ENCODE measurements at places on chromosomes 5 and 9.

GRCh38 chr9:130268521-130269211 lies 3.1 kb downstream of the HMCN2 start:
- DNase-seq: no peak

- DNase-seq: no peak
Observed at GRCh38 chr9:30815585-30815984, 1568.9 kb upstream of the ACO1 start.

DNA sequence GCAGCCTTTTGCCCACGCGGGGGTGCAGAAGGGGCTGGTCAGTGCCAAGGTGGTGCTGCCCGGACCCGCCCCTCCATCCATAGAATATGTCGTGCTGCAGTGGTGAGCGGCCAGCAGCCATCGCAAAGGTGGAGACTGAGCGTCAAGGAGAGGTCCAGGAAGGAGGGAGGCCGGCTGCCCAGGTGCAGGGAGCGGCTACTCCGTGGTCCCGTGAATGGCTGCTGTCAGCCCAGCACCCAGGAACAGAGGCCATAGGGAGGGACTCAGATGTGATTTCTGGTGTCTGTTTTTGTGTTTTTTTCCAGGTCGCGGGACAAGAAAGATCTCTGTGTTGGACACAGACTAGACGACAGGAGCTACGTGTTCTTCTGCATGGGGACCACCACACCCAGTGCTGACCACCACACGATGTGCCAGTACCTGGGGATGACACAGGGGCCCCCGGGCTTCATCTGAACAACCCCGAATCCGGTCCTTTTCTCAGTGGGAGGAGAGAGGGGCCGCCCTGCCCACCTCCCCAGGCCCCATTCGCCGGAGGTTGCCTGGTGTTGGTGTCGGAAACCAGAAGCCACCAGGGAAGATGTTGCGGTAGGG lies 29.0 kb downstream of the PAEP start:
- DNase-seq: no peak

DNA sequence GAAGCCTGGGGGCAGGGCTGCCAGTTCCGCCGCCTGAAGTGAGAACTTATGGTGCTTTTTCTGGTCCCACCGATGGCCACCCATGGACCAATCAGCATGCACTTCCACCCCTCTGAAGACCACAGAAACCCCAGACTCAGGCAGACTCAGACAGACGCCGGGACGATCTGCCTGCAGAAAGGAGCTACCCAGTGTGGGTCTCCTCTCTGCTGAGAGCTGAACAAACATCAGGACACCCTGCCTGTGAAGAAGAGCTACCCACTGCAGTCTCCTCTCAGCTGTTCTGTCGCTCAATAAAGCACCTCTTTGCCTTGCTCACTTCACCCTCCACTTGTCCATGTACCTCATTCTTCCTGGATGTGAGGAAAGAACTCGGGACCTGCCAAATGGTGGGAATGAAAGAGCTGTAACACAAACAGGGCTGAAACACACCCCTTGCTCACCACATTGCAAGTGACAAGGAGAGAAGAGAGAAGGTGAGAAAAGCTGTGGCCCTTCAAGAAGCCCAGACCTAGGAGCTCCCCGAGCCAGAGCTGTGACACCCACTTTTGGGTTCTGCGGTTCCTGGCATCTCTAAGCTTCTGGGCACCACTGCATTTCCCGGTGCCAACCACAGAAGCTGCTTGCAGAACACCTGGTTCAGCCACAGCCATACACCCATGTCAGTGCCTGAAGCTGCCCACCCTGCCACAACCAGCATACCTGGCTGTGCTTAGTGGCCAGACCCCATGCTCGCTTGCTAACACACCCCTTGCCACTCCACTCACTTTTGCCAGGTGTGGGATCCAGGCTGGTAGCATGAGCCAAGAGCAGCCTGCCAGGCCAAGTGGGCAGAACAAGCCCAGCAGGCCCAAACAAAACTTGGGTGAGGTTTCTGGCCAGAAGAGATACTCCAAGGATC lies 114.3 kb upstream of the TSLP start:
- DNase-seq: no peak

DNA sequence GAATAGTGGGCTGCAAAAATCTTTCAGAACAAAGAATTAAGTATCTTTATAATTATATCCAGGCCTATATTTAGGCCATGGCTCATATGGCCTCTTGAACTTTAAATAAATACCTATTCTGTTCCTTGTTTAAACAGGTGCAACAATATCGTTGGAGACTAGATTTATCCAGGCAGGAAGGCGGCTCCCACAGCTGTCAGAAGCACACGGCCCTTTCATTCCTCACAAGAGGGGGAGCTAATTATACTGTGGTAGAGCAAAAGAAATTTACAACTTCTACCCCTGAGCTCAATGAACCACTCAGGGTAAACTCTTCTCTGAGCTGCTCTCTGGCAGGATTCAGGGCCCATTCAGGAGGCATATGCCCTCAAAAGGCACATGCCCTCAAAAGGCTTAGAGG lies 31.3 kb downstream of the TMEM174 start:
- DNase-seq: no peak

GRCh38 chr9:136504512-136505348 lies 21.9 kb upstream of the SEC16A start:
- DNase-seq: no peak

DNA sequence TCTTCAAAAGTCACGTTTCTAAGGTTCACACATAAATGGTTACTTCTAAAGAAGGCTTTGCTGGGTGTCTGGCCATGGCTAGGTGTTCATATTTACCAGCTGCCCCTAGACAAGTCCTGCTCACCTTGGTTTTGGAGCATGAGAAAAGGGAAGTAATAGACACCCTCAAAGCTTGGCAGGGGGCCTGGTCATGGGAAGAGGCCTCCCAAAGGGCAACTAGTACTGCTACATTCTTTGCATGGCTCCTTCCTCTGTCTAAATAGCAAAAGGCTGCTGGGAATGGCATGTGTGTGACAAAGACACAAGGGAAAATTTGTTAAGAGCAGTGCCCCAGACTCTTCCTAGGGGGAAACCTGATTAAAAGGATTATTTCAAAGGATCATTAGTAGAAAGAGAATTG lies 93.4 kb downstream of the NRG2 start:
- DNase-seq: no peak

DNA sequence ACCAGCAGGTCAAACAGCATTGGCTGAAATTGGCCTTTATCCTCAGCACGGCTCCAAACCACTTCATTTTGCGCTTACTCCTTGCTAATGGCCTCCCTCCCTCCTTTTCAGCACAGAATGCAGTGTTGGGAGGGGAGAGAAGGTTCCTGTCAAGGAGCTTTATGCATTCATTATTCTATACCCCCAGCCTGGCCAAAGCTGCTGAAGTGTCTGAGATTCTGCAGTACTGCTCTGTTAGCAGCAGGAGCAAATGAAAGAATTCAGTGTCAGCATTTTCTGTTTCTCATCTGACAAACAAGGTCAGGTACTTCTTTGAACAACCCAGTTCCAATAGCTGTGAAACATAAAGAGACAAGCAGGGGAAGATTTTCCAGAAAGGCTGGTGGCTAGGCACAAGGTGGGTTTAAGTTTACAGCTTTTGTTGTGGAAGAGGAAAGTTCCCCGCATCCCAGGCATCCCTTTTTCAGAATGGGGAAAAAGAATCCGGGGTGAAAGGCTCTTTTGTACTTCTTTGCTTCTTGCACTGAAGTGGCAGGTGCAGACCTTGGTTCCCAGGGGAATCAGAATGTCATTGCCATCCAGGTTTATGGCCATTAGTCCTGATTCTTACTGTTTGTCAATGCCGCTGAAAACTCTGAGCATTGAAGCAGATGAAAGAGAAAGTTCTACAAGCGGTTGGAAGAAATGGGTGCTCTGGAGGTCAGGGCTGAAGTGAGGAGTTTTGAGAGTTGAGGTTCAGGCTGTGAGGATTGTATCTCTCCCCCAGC lies 109.3 kb upstream of the APC start:
- DNase-seq: no peak

GRCh38 chr9:127812011-127812410 lies 9.3 kb downstream of the FPGS start:
- no peak for DNase-seq

DNA sequence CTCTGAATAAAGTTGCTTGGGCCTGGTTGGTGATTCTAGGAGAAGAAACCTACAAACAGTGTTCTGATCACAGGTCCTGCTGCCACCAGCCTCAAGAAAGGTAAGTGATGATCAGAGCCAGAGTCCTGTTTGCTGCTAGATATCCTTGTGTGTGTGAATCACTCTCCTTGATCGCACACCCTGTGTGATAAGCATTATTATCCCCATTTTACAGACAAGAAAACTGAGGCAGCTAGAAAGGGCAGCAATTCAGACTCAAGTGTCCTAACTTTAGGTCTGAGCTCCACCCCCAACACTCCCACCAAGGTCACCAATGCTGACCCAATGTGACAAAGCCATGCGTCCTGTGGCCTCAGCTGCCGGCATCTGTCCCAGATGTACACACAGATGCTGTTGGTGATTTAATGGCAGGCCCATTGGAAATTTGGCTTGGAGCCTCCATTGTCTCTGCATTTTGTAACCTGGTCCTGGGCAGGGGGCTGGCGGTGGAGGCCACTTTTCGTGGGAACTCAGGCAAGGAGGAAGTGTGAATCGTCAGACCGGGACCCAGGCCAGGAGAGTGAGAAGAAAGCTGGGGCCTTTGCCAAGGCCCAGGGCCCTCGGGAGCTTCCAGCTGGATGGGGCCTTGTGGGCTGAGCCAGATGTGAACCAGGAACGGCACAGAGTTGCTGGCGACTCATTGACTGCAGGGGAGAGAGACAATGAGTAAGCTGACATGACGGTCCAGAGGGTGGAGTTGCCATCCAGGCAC lies 29.8 kb upstream of the GGTA1 start:
- DNase-seq: no peak

GRCh38 chr5:123700624-123701287 lies 188.8 kb downstream of the CSNK1G3 start:
- DNase-seq: no peak

GRCh38 chr9:137032858-137033257 lies 970 bp upstream of the FUT7 start:
- DNase-seq: no peak

- DNase-seq: no peak
Observed at GRCh38 chr9:91056917-91057316, 255.3 kb downstream of the SYK start.

DNA sequence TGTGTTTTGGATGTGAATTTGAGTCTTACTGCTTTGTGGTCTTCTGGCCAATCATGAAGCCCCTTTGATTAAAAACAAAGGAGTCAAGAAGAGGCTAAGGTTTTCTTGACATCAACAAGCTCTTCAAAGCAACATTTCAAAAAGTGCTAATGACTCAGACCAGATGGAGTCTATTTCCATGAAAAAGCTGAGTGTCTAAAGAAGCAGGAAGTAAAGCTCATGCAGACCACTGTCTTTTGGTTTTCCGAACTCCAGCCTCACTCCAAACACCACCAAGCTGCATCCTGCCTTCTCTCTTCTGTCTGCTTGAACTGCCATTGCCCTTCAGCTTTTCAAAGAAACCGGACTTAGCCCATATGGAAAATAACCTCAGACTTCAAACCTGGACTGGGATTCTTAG lies 115.2 kb downstream of the PRDM6 start:
- no peak for DNase-seq

- DNase-seq: no peak
Observed at GRCh38 chr9:37769995-37770394, 14.9 kb downstream of the EXOSC3 start.

DNA sequence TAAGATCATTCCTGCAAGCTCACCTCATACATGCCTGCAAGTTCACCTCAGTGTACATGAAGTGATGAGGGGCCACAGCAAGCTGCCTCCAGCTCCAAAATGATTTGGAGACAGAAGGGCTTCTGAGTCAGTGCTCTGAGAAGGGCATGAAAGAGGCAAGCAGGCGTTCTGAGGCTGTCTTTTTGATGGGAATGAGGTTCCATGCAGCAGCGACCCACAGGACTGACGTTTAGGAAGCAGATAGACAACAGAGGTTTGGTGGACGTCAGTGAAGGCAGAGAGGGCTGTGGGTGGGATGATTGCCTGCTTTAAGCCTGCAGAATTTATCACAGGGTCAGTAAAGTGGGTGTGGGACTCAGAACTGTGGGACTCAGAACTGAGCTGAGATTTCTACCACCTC lies 8.9 kb upstream of the SMIM32 start:
- DNase-seq: no peak

GRCh38 chr5:135488727-135489465 lies 36.7 kb upstream of the TIFAB start:
- DNase-seq: no peak

GRCh38 chr5:150413176-150413901 lies 629 bp upstream of the CD74 start:
- no peak for DNase-seq

- no peak for DNase-seq
Observed at GRCh38 chr5:134902071-134902801, 2.7 kb upstream of the PCBD2 start.

DNA sequence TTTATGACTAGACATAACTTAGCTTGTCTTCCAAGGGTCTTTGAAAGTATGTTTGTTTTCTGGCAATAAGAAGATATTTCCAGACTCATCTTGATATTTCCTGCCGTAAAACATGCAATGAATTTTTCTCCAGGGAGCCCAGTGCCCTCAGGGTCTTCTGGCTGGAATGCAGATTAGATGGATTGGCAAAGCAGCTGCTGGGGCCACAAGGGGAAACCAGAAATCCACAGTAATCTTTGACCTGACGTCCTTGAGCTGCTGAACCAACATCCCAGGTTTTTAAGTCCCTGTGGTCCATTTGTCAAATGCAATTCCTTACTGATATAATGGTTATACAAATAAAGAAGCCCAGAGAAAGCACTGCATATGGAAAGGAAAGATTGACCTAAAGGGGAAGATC lies 93.0 kb downstream of the THBS4 start:
- DNase-seq: no peak

- no peak for DNase-seq
Observed at GRCh38 chr9:107816561-107817021, 327.0 kb upstream of the KLF4 start.

- no peak for DNase-seq
Observed at GRCh38 chr9:129619787-129620668, 873 bp downstream of the C9orf50 start.

DNA sequence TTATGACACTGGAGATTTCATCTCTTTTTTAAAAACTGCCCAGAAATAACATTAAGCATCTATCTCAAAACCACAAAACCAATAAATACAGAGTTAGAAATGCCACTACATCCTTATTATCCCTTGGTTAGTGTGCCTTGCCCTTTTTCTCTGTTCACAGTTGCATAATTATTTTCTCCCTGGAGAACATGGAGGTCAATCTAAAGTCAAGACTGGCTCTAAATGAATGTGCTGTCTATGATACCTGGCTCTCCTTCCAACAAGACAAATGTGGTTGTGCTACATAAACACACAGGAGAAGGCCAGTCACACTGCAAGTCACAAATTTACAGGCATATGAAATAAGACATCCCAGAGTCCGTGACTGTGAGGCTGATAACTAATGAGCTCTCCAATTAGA lies 2.8 kb downstream of the FBN2 start:
- no peak for DNase-seq

DNA sequence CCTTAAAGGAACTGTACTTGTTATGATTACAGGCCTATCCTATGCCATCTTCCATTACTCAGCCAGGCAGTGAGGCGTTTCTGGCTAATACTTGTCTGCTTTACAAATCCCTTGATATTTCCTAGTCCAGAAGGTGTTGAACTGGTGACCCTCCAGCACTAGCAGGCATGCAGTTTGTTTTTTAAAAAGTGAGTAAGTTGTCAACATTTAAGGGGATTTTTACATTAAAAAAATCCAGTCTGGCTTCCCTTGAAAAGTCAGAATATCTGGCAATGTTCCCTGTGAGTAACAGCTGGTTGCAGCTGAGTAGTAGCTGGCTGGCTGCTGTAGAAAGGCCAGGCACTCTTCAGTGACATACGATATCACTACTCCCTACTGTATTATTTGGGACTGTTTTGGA lies 21.8 kb downstream of the GRIN3A start:
- no peak for DNase-seq
